Lung (tissue), 17 donors: ENCODE measurements at places on chromosomes 4 and X. TPM values are rescaled to one million over a fixed set of nuclear protein-coding genes. Genes with fewer than 3 reads are reported as not detected.

Gene MAGEB10
- total RNA-seq, result not detected

Gene IL2
- total RNA-seq, result not detected

GRCh38 chrX:133215747-133216146 is 2.4 kb downstream of the TFDP3 start:
- DNase-seq, result peak; percentile 34
- H3K27me3 ChIP-seq, result peaks cover 11% of the 10 kb centered on the region
- H3K4me1 ChIP-seq, result no peaks in the 10 kb centered on the region
- H3K27ac ChIP-seq, result no peak overlapping the region
- no peaks in the 10 kb centered on the region for H3K36me3 ChIP-seq
- H3K4me3 ChIP-seq, result no peak overlapping the region

DNA sequence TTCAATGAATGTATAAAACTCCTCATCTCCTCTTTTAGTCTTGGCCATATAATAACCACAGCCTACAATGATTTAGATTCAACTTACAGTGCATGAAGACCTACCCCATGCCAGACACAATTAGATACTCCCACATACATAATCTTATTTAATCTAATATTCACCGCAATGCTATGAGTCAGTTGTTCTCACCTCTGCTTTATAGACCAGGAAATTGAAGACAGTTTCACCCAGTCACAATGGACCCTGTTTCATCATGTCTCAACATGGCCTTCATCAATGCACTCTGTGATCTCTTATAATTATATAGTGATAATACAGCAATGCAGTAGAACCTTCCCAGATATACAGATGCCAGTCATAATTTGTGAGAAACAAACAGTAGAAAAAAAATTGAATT is 148.6 kb downstream of the PARM1 start:
- no peak overlapping the region for H3K4me3 ChIP-seq
- no peak for DNase-seq
- H3K36me3 ChIP-seq, result no peaks in the 10 kb centered on the region

- no peaks in the 10 kb centered on the region for H3K27me3 ChIP-seq
- no peak for DNase-seq
- H3K27ac ChIP-seq, result peak overlapping the region; percentile 53
- H3K4me1 ChIP-seq, result peaks cover 5% of the 10 kb centered on the region
- no peak overlapping the region for H3K4me3 ChIP-seq
- no peaks in the 10 kb centered on the region for H3K36me3 ChIP-seq
Observed at GRCh38 chr4:88646528-88647280, 50.9 kb downstream of the NAP1L5 start.

- no peaks in the 10 kb centered on the region for H3K36me3 ChIP-seq
- no peaks in the 10 kb centered on the region for H3K4me1 ChIP-seq
- no peak for DNase-seq
- H3K27me3 ChIP-seq, result no peaks in the 10 kb centered on the region
- no peak overlapping the region for H3K4me3 ChIP-seq
- H3K27ac ChIP-seq, result no peak overlapping the region
Observed at GRCh38 chr4:23097251-23097650, 404.5 kb downstream of the GBA3 start.
